Tibial nerve (tissue), 4 donors: ENCODE measurements at places on chromosomes 7 and 10. TPM values are rescaled to one million over a fixed set of nuclear protein-coding genes. Genes with fewer than 3 reads are reported as not detected.

DNA sequence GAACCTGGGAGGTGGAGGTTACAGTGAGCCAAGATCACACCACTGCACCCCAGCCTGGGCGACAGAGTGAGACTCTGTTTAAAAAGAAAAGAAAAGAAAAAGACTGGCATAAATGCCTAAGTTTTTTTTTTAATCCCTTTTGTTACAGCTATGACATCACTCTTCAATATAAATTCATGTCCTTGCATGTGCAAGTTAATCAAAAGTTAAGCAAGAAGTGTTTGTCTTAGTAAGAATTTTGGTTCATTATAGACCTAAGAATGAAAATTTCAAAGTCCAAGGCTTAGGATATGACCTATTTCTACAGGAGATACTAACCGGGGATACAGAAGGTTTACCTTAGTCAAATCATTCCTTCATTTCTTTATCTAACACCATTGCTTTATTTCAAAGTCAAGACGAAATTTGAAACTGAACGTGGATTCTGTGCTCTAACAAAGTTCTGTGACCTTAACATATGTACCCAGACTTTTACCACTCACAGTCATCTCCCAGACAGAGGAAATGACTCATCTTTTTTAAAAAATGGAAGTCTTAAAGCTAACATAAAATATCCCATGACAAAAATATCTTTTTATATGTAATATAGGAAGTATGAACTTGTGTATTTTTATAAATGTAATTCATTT, 29.3 kb upstream of the ITGB8 start:
- H3K4me1 ChIP-seq = no peaks in the 10 kb centered on the region
- H3K27me3 ChIP-seq = no peaks in the 10 kb centered on the region
- no peak for DNase-seq

The TMEM225B gene
- total RNA-seq = 1.5 TPM

The ACTL6B gene
- not detected for total RNA-seq

The PIP gene
- not detected for total RNA-seq

GRCh38 chr10:61993711-61994401, 92.4 kb downstream of the ARID5B start:
- no peak for DNase-seq
- H3K4me1 ChIP-seq = peaks cover 38% of the 10 kb centered on the region
- H3K27ac ChIP-seq = peak overlapping the region; percentile 80
- H3K4me3 ChIP-seq = no peak overlapping the region

GRCh38 chr10:100993986-100994708, 5.5 kb upstream of the LZTS2 start:
- no peaks in the 10 kb centered on the region for H3K27me3 ChIP-seq
- H3K4me3 ChIP-seq = no peak overlapping the region
- H3K4me1 ChIP-seq = peaks cover 45% of the 10 kb centered on the region

DNA sequence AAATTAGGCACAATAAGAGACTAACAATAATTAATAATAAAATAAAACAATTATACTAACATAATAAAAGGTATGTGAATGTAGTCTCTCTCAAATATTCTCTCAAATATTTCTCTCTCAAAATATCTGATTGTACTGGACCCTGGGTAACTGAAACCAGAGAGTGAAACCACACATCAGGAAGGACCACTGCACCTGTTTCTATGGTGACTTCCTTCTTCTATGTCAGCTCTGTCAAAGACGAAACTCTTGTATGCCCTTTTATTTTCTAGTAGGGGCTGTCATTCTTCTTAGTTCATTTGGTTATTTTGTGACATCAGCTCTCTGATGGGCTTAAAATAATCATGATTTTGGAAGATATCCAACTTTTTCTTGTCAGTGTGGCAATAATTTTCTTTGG, 428.0 kb upstream of the TPK1 start:
- H3K4me1 ChIP-seq = no peaks in the 10 kb centered on the region
- H3K4me3 ChIP-seq = no peak overlapping the region
- no peaks in the 10 kb centered on the region for H3K36me3 ChIP-seq

GRCh38 chr10:126511917-126512479, 123.7 kb upstream of the ADAM12 start:
- no peaks in the 10 kb centered on the region for H3K27me3 ChIP-seq
- H3K36me3 ChIP-seq = no peaks in the 10 kb centered on the region
- no peak overlapping the region for H3K27ac ChIP-seq

GRCh38 chr10:7133278-7133677, 277.6 kb downstream of the SFMBT2 start:
- no peaks in the 10 kb centered on the region for H3K4me1 ChIP-seq
- no peak for DNase-seq
- no peaks in the 10 kb centered on the region for H3K27me3 ChIP-seq
- no peaks in the 10 kb centered on the region for H3K36me3 ChIP-seq
- H3K4me3 ChIP-seq = no peak overlapping the region

The MRLN gene
- total RNA-seq = not detected

GRCh38 chr7:35024298-35024697, 13.0 kb downstream of the DPY19L1 start:
- no peaks in the 10 kb centered on the region for H3K4me1 ChIP-seq
- no peak overlapping the region for H3K4me3 ChIP-seq
- no peaks in the 10 kb centered on the region for H3K27me3 ChIP-seq
- no peak overlapping the region for H3K27ac ChIP-seq
- no peak for DNase-seq
- H3K36me3 ChIP-seq = no peaks in the 10 kb centered on the region

GRCh38 chr7:51242007-51242691, 74.5 kb downstream of the COBL start:
- no peak overlapping the region for H3K4me3 ChIP-seq
- no peaks in the 10 kb centered on the region for H3K36me3 ChIP-seq
- peaks cover 11% of the 10 kb centered on the region for H3K4me1 ChIP-seq
- H3K27ac ChIP-seq = no peak overlapping the region
- DNase-seq = no peak
- H3K27me3 ChIP-seq = no peaks in the 10 kb centered on the region

GRCh38 chr7:75937958-75938786, 23.2 kb downstream of the POR start:
- no peak overlapping the region for H3K4me3 ChIP-seq
- peak; percentile 70 for DNase-seq
- no peaks in the 10 kb centered on the region for H3K36me3 ChIP-seq
- no peak overlapping the region for H3K27ac ChIP-seq
- H3K27me3 ChIP-seq = no peaks in the 10 kb centered on the region
- H3K4me1 ChIP-seq = peaks cover 25% of the 10 kb centered on the region

- H3K4me1 ChIP-seq = peaks cover 12% of the 10 kb centered on the region
- no peak for DNase-seq
- H3K36me3 ChIP-seq = no peaks in the 10 kb centered on the region
Measured at GRCh38 chr10:131421381-131421780, 109.9 kb upstream of the TCERG1L start.

The FAM237B gene
- not detected for total RNA-seq

DNA sequence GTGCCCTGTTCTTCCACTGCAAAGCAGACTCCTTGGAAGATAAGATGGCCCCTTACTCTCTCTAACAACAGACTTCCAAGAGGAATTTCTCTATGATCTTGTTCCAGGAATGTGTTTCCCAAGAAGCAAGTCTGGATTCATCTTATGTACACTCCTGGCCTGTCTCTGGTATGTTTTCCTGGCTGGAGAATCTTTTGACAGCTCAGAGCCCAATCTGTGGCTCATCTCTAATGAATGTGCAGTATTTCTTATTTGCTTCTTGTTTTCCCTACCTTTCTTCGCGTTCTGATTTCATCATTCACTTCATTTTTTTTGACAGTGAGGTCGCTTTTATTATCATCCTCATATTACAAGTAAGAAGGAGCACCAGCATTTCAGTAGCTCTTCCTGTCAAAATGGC, 53.0 kb upstream of the PITRM1 start:
- H3K4me3 ChIP-seq = no peak overlapping the region
- DNase-seq = no peak
- H3K27me3 ChIP-seq = no peaks in the 10 kb centered on the region
- no peak overlapping the region for H3K27ac ChIP-seq

The GRK5 gene
- 53.3 TPM for total RNA-seq

DNA sequence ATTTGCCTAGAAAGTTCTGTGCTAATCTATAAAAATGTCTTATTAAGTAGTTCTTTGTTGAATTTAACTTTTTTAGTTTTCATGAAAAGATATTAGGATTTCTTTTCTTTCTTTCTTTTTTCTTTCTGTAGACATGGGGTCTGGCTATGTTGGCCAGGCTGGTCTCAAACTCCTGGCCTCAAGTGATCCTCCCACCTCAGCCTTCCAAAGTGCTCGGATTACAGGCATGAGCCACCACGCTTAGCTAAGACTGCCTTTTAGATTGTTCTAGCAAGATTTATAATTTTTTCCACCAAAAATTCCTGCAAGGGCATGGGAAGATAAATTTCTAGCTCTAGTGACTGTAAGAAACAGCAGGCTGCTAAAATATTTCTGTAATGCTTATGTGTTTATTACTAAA, 140.5 kb downstream of the WDR37 start:
- peaks cover 9% of the 10 kb centered on the region for H3K4me1 ChIP-seq
- H3K27ac ChIP-seq = no peak overlapping the region
- no peak for DNase-seq
- H3K36me3 ChIP-seq = no peaks in the 10 kb centered on the region
- H3K4me3 ChIP-seq = no peak overlapping the region

GRCh38 chr7:44978511-44979366, at the start of gene MYO1G:
MYO1G (minus strand) TSS chr7:44979015; CDS start chr7:44978961, 54 bp downstream.
- H3K27ac ChIP-seq = peak within 1 kb of the TSS; percentile 36
- H3K27me3 ChIP-seq = no peaks in the 10 kb centered on the region
- no peaks in the 10 kb centered on the region for H3K36me3 ChIP-seq

- H3K27ac ChIP-seq = no peak overlapping the region
- no peaks in the 10 kb centered on the region for H3K4me1 ChIP-seq
- no peaks in the 10 kb centered on the region for H3K36me3 ChIP-seq
- H3K4me3 ChIP-seq = no peak overlapping the region
- H3K27me3 ChIP-seq = peaks cover 27% of the 10 kb centered on the region
- no peak for DNase-seq
Measured at GRCh38 chr7:131945313-131945911, 389.0 kb upstream of the PODXL start.

GRCh38 chr7:24829787-24830186, 72.5 kb upstream of the GSDME start:
- no peaks in the 10 kb centered on the region for H3K27me3 ChIP-seq
- H3K36me3 ChIP-seq = no peaks in the 10 kb centered on the region
- no peak for DNase-seq
- no peak overlapping the region for H3K4me3 ChIP-seq

GRCh38 chr7:71239586-71240268, 107.8 kb downstream of the GALNT17 start:
- H3K27ac ChIP-seq = peak overlapping the region; percentile 6
- H3K36me3 ChIP-seq = no peaks in the 10 kb centered on the region
- H3K4me3 ChIP-seq = no peak overlapping the region
- no peak for DNase-seq
- no peaks in the 10 kb centered on the region for H3K4me1 ChIP-seq
- no peaks in the 10 kb centered on the region for H3K27me3 ChIP-seq

GRCh38 chr7:129465080-129465479, 30.8 kb downstream of the STRIP2 start:
- H3K27ac ChIP-seq = no peak overlapping the region
- H3K27me3 ChIP-seq = no peaks in the 10 kb centered on the region
- H3K4me1 ChIP-seq = no peaks in the 10 kb centered on the region
- DNase-seq = no peak
- H3K4me3 ChIP-seq = no peak overlapping the region

GRCh38 chr10:51029172-51029641, 45.1 kb upstream of the PRKG1 start:
- DNase-seq = no peak
- no peaks in the 10 kb centered on the region for H3K27me3 ChIP-seq
- H3K36me3 ChIP-seq = no peaks in the 10 kb centered on the region
- H3K27ac ChIP-seq = peak overlapping the region; percentile 60
